Mesenteric fat pad (tissue), 1 donor: ENCODE measurements at places on chromosomes 7 and 10. TPM values are rescaled to one million over a fixed set of nuclear protein-coding genes. Genes with fewer than 3 reads are reported as not detected.

The AZGP1 gene
- total RNA-seq, result 76.2 TPM

The LIPF gene
- not detected for total RNA-seq

The KCND2 gene
- 2.9 TPM for total RNA-seq

- peak; percentile 28 for DNase-seq
Observed at GRCh38 chr7:47846138-47846836, 102.0 kb downstream of the PKD1L1 start.

DNA sequence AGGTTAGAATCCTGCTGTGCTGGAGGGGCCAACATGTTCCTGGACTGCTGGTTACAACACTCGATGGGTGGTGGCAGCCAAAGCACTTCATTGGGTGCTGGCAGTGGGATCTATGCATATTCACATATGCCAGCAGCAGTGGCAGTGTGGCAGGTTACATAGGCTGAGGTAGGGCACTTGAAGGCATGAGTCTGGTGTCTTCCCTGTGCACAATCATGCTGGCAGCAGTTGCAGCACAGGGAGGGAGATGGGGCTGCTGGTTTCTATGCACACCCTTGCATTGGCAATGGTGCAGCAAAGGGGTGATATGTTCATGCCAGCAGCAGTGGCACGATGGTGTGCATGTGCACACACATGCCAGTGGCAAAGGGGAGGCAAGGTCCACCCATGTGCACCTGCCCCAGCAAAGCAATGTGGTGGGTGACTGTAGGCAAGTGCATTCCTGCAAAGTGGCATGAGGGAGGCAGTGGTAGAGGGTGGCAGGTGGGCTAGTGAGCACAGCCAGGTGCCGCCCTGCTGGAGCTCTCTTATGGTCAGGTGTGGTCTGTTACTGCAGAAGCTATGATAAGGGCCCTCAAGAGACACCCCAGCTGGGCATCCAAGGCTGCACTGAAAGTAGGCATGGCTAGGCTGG lies 356.2 kb upstream of the STEAP1 start:
- no peak for DNase-seq

- DNase-seq, result no peak
Observed at GRCh38 chr7:29421010-29421956, 142.4 kb upstream of the PRR15 start.

DNA sequence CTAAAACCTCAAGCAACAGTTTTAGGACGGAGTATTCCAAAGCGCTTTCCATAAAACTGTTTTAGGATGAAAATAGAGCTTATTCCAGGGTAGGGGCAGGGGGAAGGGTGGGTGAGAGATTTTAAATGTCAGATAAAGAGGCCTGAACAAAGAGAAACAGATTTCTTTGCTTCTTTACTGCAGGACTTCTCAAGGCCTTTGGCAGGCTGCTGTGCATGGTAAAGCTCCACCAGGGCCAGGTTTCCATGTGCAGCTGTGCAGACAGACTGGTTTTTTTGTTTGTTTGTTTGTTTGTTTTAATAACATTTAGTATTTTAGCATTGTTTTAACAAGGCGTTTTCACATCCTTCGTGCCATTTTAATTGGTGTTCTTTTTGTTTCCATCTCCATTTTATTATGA lies 26.3 kb downstream of the HECW1 start:
- DNase-seq, result no peak

DNA sequence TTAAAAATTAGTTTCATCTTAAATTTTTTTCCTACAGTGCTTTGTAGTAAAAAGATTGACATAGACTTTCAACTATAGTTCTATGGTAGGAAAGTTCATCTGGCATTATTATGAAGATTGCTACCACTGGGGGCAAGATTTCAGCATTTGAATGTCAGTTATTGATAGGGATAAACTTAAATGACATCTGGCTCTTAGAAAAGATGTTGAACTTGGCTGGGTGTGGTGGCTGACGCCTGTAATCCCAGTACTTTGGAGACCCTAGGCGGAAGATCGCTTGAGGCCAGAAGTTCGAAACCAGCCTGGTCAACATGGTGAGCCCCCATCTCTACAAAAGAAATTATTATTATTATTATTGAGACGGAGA lies 1.4 kb upstream of the TRA2A start:
- no peak for DNase-seq
